Thyroid gland (tissue), 4 donors: ENCODE measurements at places on chromosomes 12 and 14. TPM values are rescaled to one million over a fixed set of nuclear protein-coding genes. Genes with fewer than 3 reads are reported as not detected.

GRCh38 chr12:31031951-31032335, 41.7 kb upstream of the DDX11 start:
- no peaks in the 10 kb centered on the region for H3K36me3 ChIP-seq
- H3K4me1 ChIP-seq, result no peaks in the 10 kb centered on the region
- no peaks in the 10 kb centered on the region for H3K27me3 ChIP-seq
- H3K4me3 ChIP-seq, result no peak overlapping the region
- DNase-seq, result no peak

Gene ALDH2
- 95.5 TPM for total RNA-seq

Gene OR4E2
- total RNA-seq, result not detected

Gene MBD6
- 59.7 TPM for total RNA-seq

Gene ALG10
- total RNA-seq, result 9.5 TPM

Gene PLA2G1B
- not detected for total RNA-seq

DNA sequence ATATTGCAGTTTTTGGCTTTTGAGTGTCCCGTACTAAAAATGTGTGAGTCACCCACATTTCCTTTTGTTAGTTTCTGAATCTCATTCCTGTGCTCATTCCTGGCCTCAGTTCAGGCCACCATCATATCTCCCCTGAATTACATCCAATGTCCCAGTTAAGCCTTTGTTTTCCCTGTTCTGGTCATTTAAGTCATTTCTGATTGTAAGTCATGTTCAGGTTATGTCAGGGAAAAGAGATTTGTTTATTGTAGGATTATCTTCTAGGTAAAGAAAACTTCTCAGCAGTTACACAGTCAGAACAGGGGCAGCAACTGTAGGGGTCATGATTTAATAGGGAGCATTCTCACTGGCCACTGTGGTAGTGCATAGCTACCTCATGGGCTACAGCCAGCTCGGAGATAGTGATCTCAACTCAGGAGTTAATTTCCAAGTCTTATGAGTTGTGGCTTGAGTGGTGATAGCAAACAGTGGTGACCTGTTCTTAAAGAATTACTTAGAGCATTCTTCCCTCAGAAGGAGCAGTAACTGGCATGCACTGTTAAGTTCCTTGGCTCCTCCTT, 6.7 kb downstream of the DDX47 start:
- H3K4me3 ChIP-seq, result no peak overlapping the region
- no peak for DNase-seq
- peaks cover 45% of the 10 kb centered on the region for H3K4me1 ChIP-seq
- H3K27ac ChIP-seq, result peak overlapping the region; percentile 74
- no peaks in the 10 kb centered on the region for H3K27me3 ChIP-seq
- H3K36me3 ChIP-seq, result peaks cover 25% of the 10 kb centered on the region

DNA sequence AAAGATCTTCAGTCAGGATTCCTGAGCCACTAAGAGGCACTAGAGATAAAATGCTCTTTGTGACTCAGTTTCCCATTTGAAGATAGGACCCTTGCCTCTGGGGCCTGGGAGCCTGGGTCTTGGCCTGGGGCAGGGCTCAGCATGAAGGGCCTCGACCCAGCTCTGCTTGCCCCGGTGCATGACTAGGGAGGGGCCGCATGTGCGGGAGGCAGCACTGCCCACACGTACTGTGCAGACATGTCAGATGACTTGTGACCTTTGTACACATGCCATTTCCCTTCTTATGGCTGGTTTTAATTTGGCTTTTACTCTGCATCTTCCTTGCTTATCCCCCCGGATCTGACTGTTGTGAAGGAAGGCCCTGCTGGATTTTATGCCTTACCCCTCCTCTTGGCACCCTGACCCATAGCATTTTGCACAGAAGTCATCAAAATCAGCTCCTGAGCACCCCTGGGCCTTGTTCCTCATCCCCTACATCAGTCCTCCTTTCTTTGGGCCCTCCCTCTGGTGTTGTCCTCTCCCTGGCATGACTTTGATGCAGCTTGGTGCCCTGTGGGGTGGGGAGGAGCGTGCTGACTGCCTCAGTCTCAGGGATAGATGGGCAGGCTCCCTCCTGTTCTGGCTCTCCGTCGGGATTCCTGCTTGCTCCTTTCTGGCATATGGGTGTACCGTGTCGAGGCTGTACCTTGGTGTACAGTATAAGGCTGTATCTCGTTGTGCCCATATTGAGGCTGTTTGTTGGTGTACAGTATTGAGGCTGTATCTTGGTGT, 4.4 kb downstream of the CLSTN3 start:
- no peak overlapping the region for H3K27ac ChIP-seq
- peaks cover 9% of the 10 kb centered on the region for H3K4me1 ChIP-seq
- peaks cover 12% of the 10 kb centered on the region for H3K36me3 ChIP-seq
- H3K4me3 ChIP-seq, result no peak overlapping the region

Gene SDR9C7
- not detected for total RNA-seq

Gene KCNH3
- total RNA-seq, result 2.1 TPM

Gene SYT1
- 0.98 TPM for total RNA-seq

Gene CLEC6A
- total RNA-seq, result not detected

GRCh38 chr14:56193347-56193746, 75.1 kb downstream of the PELI2 start:
- no peaks in the 10 kb centered on the region for H3K36me3 ChIP-seq
- H3K4me1 ChIP-seq, result no peaks in the 10 kb centered on the region
- H3K27ac ChIP-seq, result no peak overlapping the region
- H3K27me3 ChIP-seq, result no peaks in the 10 kb centered on the region
- no peak for DNase-seq

GRCh38 chr12:71840231-71840847, 780 bp downstream of the TBC1D15 start:
- peak overlapping the region; percentile 85 for H3K27ac ChIP-seq
- no peak for DNase-seq
- H3K4me1 ChIP-seq, result peaks cover 18% of the 10 kb centered on the region
